ENCODE measurements at places on chromosomes 1 and 21.

GRCh38 chr1:245953876-245954660 is 553.0 kb downstream of the SMYD3 start:
- DNase-seq = no peak

DNA sequence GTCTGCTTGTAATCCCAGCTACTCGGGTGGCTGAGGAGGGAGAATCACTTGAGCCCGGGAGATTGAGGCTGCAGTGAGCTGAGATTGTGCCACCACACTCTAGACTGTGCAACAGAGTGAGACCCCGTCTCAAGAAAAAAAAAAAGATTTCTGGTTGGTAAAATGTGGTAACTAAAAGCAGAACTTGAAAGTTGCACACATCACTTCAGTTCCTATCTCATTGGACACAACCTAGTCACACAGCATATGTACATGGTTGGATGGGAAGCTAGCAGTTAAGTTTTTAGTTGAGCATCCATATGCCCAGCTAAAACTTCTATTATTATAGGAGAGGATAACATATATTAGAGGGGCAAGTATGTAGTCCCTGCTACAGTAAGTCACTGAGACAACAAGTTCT is 22.1 kb downstream of the BCAS2 start:
- DNase-seq = no peak

DNA sequence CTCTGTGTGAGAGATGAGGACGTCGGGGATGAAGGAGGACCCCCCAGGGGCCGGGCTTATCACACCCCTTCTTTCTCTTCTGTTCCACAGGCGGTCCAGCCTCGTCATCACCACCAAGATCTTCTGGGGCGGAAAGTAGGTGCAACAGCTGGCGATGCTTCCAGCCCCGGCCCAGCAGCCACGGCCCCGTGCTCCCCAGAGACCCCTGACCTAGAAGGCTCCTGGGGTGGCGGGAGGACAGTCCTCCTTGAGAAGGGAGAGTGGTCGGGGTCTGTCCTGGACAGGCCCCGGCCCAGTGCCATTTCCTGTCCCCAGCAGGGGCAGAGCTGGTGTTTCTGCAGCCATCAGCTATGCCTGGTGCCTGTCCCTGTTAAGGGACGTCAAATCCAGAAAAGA is 41.7 kb downstream of the KCNAB2 start:
- DNase-seq = no peak

DNA sequence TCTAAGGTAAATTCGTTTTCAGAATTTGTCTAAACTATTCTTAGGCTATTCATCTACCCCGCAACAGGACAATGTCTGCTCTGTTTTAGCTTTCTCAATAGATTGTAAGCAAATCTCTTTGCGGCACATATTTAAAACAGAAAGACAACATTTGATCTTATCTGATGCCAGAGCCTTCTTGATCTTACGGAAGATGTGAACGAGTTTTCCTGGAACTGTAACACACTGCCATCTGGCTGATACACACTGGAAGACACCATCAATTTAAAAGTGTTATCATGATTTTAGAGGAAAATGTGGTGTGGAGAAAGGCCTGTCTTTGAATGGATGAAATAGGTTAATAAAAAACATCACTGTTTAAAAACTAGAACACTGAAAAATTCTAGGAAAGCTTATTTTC is 36.1 kb downstream of the COA6 start:
- DNase-seq = no peak

GRCh38 chr1:185846672-185847444 is 112.7 kb downstream of the HMCN1 start:
- no peak for DNase-seq

DNA sequence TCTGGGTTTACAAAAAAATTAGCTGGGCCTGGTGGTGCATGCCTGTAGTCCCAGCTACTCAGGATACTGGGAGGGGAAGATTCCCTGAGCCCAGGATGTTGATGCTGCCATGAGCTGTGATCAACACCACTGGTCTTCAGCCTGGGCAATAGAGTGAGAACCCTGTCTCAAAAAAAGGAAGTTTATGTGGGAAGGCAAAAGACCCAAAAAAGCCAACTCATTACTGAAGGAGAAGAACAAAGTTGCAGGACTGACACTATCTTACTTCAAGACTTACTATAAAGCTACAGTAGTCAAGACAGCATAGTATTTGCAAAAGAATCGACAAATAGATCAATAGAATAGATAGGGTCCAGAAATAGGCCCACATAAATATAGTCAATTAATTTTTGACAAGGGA is 9.2 kb upstream of the PTGS2 start:
- DNase-seq = no peak

DNA sequence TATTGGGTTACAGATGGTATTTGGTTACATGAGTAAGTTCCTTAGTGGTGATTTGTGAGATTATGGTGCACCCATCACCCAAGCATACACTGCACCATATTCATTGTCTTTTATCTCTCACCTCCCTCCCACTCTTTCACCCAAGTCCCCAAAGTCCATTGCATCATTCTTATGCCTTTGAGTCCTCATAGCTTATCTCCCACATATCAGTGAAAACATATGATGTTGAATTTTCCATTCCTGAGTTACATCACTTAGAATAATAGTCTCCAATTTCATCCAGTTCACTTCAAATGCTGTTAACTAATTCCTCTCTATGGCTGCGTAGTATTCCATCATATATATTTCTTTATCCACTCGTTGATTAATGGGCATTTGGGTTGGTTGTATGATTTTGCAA is 36.8 kb upstream of the ZNF678 start:
- no peak for DNase-seq
